ENCODE measurements at places on chromosomes 2 and 18.

DNA sequence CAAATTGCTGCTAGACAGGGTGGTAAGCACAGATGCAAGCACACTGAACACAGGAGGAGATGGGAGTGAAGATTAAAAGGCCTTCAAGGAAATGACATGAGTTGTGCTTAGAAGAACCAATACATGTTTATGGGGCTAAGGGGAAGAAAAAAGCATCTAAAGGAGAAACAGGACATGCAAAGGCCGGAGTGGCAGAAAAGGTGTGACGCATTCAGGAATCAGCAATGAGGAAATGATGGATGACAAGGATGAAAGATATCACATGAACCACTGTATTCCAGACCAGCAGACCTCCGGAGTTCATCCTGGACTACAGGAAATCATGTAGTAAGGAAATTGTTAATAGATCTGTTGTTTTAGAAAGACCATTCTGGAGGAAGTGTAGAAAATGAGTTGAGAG is 42.8 kb downstream of the PPP4R1 start:
- no peak for DNase-seq

DNA sequence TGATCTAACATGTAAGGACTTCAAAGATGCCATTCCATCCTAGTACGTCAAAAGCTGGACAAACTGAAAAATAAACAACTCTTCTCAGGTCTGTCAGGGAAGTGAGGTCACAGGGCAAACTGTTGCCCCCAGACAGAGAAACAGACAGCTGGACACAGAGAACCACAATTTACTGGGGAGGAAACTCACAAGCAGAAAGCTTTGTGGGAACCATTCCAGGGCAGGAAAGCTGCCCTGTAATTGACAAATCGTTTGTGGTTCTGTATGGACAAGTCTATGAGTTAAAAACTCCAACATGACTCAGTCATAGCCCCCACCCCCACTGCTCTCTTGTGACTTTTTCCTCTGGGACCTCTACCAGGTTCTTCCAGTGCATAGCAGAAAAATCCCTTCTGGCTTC is 28.4 kb downstream of the MCEE start:
- DNase-seq: no peak

DNA sequence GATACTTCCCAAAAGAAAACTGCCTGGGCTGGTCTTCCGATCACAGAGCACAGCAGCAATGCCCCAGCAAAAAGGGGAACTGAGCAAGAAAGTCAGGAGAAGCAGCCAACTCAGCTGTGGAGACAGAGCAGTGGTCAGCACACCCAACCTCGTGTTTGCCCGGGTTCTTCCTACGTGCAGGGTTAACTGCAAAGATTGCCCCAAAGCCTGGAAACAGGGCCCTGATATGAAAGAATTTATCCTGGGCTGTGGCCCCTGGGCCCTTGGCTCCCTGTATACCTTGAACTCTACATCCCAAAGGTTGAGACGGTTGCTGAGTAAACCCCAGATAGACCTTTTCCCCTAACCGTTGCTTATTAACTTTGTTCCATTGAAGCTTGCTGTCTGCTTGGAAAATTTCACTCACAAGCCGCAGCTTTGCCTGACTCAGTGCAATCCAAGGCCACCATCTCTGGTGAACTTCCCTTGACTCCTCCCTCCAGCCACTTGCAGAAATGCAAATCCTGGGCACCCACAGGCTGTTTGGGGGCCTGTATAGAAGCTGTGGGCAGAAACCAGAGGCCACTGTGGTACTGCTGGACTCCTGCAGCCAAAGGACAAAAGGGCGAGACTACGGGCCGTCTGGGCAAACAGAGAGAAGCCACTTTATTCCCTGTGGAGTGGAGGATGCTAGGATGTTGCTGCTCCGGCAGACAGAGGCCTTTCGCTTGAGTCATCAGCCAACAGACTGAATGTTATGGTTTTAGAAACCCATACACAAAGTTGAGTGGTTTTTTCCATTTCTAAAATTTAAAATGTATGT is 18.2 kb downstream of the NRP2 start:
- DNase-seq: no peak

DNA sequence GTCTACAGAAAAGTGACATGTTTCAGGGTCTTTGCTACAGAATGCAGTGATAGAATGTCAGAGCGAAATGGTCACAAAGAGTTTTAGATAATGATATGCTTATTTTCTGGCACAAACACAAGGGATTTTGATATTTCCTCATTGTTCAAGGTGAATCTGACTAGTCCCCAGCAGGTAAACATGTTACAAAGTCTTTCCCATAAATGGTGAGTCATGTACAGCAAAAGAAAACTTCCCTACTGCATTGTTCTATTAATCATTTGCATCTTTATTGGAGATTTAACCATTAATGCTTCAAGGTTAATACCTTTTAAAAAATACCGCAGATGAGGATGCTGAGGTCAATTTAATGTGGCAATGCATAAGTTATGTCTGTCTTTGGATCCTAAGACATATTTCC is 19.1 kb upstream of the TRIB2 start:
- DNase-seq: no peak

DNA sequence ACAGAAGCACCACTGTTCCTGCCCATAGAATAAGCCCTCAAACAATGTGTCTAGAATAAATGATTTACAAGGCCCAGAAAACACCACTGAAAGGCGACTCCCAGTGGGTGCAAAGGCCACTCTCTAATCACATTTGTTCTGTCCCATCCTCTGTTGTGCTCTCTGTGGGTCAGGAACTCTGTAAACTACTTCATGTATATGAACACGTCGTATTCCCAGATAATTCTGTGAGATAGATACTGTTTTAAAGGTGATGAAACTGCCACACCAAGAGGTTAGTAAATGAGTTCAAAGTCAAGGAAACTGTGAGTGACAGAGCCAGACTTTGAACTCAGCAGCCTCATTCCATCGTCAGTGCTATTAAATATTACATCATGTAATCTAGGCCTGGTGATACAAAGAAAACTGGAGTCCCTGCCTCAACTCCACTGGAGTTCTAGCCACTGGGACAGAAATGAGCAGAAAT is 269.7 kb upstream of the DCC start:
- DNase-seq: no peak

All from thyroid gland (tissue), 4 donors.